Adipocyte (in vitro differentiated cells): ENCODE measurements at places on chromosomes 4 and X.

DNA sequence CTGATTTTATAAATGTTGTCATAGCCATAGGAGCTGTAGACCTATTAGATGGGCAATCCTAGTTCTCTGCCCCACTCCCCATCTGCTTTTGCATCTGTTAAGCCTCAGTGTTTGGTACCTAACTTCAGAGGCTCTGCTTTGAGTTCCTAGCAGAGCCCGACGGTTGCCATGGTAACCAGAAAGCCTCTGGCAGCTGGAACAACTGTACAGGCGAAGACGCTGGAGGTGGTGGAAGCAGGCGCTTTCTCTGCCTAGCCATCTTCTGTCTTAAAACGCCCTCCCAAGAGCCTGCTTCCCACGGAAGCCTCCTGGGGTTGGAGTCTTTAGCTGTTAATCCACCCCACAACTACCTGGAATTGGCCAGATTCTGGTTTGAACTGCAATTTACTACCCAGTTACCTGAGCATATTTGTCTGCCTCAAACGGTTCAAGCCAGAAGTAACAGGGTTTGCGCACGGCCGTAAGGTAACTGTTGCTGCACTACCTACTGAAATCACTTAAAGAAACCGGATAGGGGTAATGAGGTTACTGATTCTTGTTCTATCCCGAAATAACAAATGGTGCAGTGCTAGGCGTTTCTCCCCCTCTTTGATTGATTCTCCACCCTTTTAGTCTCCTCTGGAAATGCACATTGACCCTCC is 1.0 kb upstream of the GABRG1 start:
- DNase-seq = no peak

DNA sequence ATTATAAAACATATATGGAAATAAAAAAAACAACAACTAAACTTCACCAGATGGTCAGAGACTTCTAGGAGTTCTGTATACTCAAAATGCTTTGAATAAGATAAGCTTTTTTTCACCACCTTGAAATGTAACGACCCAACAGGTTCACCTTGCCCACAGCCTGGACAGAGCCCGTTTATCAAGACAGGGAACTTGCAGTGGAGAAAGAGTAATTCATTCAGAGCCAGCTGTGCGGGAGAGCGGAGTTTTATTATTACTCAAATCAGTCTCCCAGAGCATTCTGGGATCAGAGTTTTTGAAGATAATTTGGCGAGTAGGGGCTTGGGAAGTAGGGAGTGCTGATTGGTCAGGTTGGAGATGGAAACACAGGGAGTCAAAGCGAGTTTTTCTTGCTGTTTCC is 38.5 kb downstream of the AGA start:
- DNase-seq = no peak

GRCh38 chr4:8218371-8219031 is 19.4 kb downstream of the SH3TC1 start:
- DNase-seq = no peak

DNA sequence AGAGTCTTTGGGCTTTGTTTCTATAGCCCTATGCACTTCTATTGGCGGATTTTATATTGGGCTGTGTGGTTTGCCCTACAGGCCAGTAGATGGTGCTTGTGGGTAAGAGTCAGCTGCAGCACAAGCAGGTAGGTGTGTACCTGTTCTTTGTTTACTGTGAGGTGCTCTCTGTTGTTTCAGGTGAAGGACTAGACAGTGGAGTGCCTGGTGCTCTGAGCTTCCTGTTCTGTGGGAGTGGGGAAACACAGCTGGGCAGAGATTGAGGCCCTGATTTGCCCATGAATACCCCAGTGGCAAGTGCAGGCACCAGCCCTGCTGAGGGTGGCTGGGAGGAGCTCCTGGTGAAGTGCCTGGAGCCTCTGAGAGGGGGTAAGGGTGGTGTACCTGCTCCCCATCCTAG is 26.3 kb upstream of the UCP1 start:
- peak; percentile 34 for DNase-seq

DNA sequence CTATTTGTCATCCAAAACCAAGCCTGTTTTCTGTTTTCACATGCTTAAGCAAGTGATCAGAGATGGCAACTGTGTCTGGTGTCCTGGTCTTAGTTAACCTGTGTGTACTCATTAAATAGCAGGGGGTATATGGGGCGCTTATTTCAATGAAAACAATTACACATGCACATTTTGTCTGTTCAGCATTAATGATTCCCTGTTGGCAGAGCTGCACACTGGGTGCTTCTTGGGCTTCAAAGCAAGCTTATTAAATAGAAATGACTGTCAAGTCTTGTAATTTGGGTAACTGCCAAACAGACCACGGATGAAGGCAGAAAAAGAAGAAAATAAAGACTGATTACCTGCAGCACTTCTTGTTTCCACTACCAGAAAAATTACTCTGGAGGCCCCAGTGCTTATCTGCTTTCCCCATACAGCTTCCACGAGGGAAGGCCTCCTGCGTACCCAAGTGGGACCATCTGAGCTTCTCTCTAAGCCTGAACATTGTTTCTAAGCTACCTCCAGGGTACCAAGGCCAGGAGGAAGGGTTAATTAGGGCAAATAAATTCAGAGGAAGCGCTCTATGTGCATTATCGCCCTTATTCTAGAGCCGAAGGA is 107.2 kb upstream of the TBL1X start:
- DNase-seq = no peak

GRCh38 chrX:112669824-112670223 is 9.9 kb downstream of the LHFPL1 start:
- no peak for DNase-seq
